Osteocyte (in vitro differentiated cells): ENCODE measurements at places on chromosomes 5 and 9. TPM values are rescaled to one million over a fixed set of nuclear protein-coding genes. Genes with fewer than 3 reads are reported as not detected.

The BTNL3 gene
- total RNA-seq, result not detected in 2 replicates

The ANKRD18A gene
- total RNA-seq, result 14.2 and 14.6 TPM in 2 replicates

The DRD1 gene
- not detected in 2 replicates for total RNA-seq

The SPRY4 gene
- total RNA-seq, result 12.0 and 15.6 TPM in 2 replicates

GRCh38 chr9:24552526-24553182 lies 7.0 kb upstream of the IZUMO3 start:
- no peak overlapping the region for H3K4me3 ChIP-seq
- H3K27me3 ChIP-seq, result no peaks in the 10 kb centered on the region
- no peaks in the 10 kb centered on the region for H3K36me3 ChIP-seq
- H3K4me1 ChIP-seq, result no peaks in the 10 kb centered on the region

The CBY3 gene
- total RNA-seq, result not detected in 2 replicates

GRCh38 chr5:57172466-57173318 lies 1.2 kb upstream of the GPBP1 start:
- H3K4me1 ChIP-seq, result peaks cover 37% of the 10 kb centered on the region
- H3K36me3 ChIP-seq, result peaks cover 7% of the 10 kb centered on the region
- peak overlapping the region; percentile 93 for H3K4me3 ChIP-seq

- H3K36me3 ChIP-seq, result no peaks in the 10 kb centered on the region
- H3K27ac ChIP-seq, result no peak overlapping the region
- peaks cover 12% of the 10 kb centered on the region for H3K27me3 ChIP-seq
- H3K4me3 ChIP-seq, result no peak overlapping the region
- no peak for DNase-seq
Measured at GRCh38 chr5:79809743-79810142, 120.1 kb downstream of the CMYA5 start.

DNA sequence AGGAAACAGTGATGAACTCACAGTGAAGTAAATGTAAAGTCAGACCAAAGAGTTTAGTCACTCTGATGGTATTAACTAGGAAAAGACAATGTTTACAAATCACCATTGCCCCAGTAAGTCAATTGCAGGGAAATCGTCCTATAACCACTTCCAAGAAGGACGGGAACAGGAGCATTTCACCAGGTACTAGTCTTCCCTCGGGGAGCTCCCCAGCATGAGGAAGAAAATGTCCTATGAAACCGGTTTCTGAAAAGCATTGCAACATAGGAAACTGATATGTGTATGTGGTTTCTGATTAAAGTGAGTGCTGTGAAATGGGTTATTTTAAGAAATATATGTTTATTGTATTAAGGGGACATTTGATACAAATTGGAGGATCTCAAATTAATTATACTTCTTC lies 626.7 kb upstream of the ADAMTS16 start:
- no peak overlapping the region for H3K4me3 ChIP-seq
- H3K36me3 ChIP-seq, result no peaks in the 10 kb centered on the region
- no peak for DNase-seq
- no peak overlapping the region for H3K27ac ChIP-seq
- H3K27me3 ChIP-seq, result peaks cover 3% of the 10 kb centered on the region
- no peaks in the 10 kb centered on the region for H3K4me1 ChIP-seq

- H3K36me3 ChIP-seq, result no peaks in the 10 kb centered on the region
- H3K27ac ChIP-seq, result no peak overlapping the region
- peaks cover 88% of the 10 kb centered on the region for H3K27me3 ChIP-seq
Measured at GRCh38 chr5:147874910-147875367, 3.6 kb upstream of the SCGB3A2 start.

The NIPSNAP3A gene
- 23.7 and 27.4 TPM in 2 replicates for total RNA-seq

- no peaks in the 10 kb centered on the region for H3K27me3 ChIP-seq
- no peak for DNase-seq
- peak overlapping the region; percentile 82 for H3K4me3 ChIP-seq
- peak overlapping the region; percentile 89 for H3K27ac ChIP-seq
- H3K4me1 ChIP-seq, result peaks cover 31% of the 10 kb centered on the region
Measured at GRCh38 chr5:78985725-78986223, 664 bp upstream of the ARSB start.

GRCh38 chr5:148713735-148714508 lies 59.6 kb upstream of the HTR4 start:
- H3K4me1 ChIP-seq, result no peaks in the 10 kb centered on the region
- DNase-seq, result no peak
- no peak overlapping the region for H3K27ac ChIP-seq
- no peaks in the 10 kb centered on the region for H3K36me3 ChIP-seq
- H3K4me3 ChIP-seq, result no peak overlapping the region
- H3K27me3 ChIP-seq, result peaks cover 60% of the 10 kb centered on the region

DNA sequence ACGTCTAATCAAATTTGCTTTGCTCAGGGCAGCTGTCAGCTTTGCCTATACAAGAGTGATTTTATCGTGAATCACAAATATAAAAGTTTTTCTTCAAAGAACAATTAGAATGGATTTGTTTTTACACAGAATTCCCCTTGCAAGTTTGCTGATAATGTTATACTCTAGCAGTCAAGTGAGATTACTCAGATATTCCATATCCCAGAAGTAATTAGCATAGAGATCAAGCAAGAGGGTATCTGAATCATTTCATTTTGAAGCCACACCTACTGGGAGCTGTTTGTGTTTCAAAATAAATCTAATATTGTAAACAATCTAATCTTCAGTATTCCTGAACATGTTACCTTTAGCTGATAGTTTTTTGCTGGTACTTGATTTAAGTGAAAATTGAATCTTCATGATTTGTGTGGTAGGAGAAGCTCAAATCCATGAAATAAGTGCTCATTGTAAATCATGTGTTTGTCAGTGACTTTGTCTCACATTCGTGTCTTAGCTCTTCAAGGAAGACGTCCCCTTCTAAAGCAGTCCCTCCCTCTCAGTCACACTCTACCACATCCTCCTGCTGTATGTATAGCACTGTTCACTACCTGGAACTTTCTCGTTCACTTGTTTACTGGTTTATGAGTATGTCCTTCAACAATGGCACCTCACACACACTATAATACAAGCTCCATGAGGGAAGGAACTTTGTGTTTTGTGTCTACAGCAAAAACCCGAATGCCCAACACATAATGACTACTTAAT lies 3.3 kb upstream of the TTC39B start:
- peaks cover 4% of the 10 kb centered on the region for H3K36me3 ChIP-seq
- DNase-seq, result no peak
- H3K4me3 ChIP-seq, result no peak overlapping the region
- H3K27me3 ChIP-seq, result no peaks in the 10 kb centered on the region
- peaks cover 29% of the 10 kb centered on the region for H3K4me1 ChIP-seq

The SMC5 gene
- total RNA-seq, result 30.4 and 30.6 TPM in 2 replicates

GRCh38 chr5:62578540-62578939 lies at the start of gene LRRC70:
TSS of gene LRRC70 (plus strand) at chr5:62578819. CDS start at chr5:62579439, 620 bp downstream.
- no peak for DNase-seq
- H3K4me1 ChIP-seq, result peaks cover 2% of the 10 kb centered on the region
- H3K4me3 ChIP-seq, result peak within 1 kb of the TSS; percentile 31
- peaks cover 4% of the 10 kb centered on the region for H3K36me3 ChIP-seq
- H3K27ac ChIP-seq, result peak within 1 kb of the TSS; percentile 64

DNA sequence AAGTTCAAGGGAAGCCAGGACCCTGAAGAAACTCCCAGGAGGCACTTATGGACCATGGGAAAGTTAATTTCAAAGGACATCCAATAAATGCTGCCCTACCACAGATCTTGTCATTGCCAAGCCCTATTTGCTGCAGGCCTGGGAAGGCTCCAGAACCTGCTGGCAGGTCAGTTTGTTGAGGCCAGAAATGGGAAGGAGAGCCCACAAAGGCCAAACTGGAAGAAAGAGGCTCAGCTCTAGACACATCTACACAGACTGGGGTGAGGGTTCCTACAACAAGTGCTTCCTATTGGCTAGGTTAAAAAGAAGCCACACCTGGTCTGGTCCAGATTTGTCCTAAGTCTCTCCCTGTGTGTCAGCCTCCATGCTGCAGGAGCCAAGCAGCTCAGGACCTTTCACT lies 94.4 kb downstream of the SIL1 start:
- H3K27ac ChIP-seq, result no peak overlapping the region
- peaks cover 20% of the 10 kb centered on the region for H3K4me1 ChIP-seq
- peaks cover 14% of the 10 kb centered on the region for H3K36me3 ChIP-seq
- H3K4me3 ChIP-seq, result no peak overlapping the region
- no peak for DNase-seq

DNA sequence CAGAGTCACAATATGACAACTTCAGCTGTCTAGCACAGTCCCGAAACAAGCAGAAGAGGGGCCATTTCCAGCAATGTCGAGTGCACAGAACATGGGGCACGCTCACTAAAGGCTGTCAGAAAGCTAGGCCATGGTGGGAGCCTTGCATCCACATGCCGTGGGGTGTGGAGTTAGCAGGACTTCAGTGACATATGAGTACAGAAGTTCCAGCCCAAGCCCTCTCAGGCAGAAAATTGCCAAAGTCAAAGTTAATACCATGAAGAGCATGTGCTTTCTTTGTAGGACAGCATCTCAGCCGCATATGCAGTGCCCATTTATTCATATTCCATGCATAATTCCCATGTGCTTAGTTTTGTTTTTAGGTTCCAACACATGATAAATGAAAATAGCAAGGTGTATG lies 26.7 kb downstream of the ECM2 start:
- no peak overlapping the region for H3K27ac ChIP-seq
- H3K4me3 ChIP-seq, result no peak overlapping the region
- H3K36me3 ChIP-seq, result peaks cover 8% of the 10 kb centered on the region
- peaks cover 65% of the 10 kb centered on the region for H3K4me1 ChIP-seq

The KCNMB1 gene
- 3.3 and 3.5 TPM in 2 replicates for total RNA-seq

DNA sequence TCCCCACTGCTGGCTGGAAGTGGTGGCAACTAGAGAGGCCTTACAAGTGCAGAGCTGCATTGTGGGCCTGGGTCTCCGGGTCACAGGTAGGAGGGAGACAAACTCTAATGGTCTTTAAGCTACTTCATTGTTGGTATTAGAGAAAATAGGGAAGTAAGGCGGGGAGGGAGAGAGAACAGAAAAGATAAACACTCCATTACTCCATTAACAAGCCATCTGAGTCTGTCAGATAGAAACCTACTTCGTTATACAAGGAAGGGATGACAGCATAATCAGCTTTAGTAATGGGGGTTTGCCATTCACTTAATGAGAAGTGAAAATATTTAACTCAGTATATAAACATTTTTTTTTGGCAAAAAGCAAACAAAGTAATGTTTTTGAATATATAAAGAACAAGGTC lies 107.4 kb downstream of the TLE1 start:
- H3K4me3 ChIP-seq, result no peak overlapping the region
- no peaks in the 10 kb centered on the region for H3K27me3 ChIP-seq
- DNase-seq, result no peak
- H3K4me1 ChIP-seq, result peaks cover 35% of the 10 kb centered on the region
- H3K27ac ChIP-seq, result no peak overlapping the region
- H3K36me3 ChIP-seq, result peaks cover 45% of the 10 kb centered on the region

- H3K4me1 ChIP-seq, result peaks cover 15% of the 10 kb centered on the region
- H3K27me3 ChIP-seq, result no peaks in the 10 kb centered on the region
- no peak for DNase-seq
- no peak overlapping the region for H3K27ac ChIP-seq
Measured at GRCh38 chr5:58241389-58241788, 218.5 kb downstream of the PLK2 start.

- H3K4me3 ChIP-seq, result no peak overlapping the region
- DNase-seq, result no peak
- H3K27ac ChIP-seq, result no peak overlapping the region
- H3K27me3 ChIP-seq, result peaks cover 8% of the 10 kb centered on the region
Measured at GRCh38 chr9:12538842-12539579, 154.2 kb upstream of the TYRP1 start.

DNA sequence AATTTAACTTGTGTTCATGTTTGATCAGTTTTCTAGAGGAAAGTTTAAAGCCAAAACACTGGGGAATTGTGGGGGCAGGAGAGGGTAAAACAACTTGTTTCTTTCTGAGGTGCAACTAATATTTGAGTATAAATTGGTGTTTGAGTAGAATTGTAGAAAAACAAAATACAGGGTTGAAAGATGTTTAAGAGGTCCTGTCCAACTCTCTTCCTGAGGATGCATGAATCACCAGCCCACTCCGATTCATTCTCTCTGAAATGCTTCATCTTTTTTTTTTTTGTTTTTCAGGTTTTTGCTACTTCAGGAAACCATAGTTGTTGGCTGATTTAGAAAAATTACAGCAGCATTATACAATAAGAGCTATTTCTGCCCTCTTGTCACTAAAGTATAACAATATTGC lies 42.4 kb upstream of the TMC1 start:
- no peaks in the 10 kb centered on the region for H3K27me3 ChIP-seq
- no peak overlapping the region for H3K4me3 ChIP-seq
- DNase-seq, result no peak
- H3K27ac ChIP-seq, result peak overlapping the region; percentile 16

The TXNDC8 gene
- not detected in 2 replicates for total RNA-seq

The C6 gene
- total RNA-seq, result not detected in 2 replicates

The SPATA31D4 gene
- total RNA-seq, result not detected in 2 replicates

DNA sequence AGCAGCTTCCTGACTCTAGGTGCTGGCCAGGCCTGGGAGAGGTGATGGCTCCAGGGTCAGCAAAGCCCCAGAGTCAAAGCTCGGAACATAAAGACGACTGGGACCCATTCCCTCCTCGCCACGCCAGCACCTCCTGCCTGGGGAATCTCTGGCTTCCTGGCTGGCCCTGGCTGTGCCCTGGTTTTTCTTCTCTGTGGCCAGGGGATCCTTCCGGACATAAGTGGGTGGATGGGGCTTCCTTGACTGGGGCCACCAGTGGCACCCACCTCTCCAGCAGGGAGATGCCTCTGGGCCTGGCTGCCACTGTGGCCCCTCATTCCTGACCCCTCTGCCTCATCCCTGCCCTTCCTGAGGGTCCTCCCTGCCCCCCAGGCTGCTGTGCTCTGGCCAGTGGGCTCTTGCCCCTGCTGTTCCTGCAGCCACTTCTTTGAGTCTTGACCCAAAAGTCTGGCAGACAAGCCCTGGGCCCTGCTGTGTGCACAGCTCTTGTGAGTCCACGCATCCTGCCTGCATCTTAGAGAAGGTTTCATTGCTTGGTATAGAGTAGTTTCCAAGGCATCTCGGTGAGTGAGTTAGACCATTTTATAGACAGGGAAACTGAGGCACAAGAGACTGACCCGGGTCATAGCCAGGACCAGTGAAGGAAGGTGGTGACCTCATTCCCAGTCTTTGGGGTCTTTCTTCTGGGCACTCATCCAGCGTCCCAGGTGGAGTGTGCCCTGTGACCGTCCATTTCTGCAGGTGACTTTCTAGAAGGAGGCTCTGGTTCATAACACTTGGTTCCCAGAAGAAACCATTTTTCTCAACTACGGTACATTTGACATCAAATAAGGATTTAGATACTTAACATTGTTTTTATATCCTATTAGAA lies 17.3 kb upstream of the LPCAT1 start:
- H3K4me1 ChIP-seq, result peaks cover 13% of the 10 kb centered on the region
- peaks cover 23% of the 10 kb centered on the region for H3K27me3 ChIP-seq
- no peaks in the 10 kb centered on the region for H3K36me3 ChIP-seq
- DNase-seq, result peak; percentile 64
- H3K4me3 ChIP-seq, result no peak overlapping the region
- H3K27ac ChIP-seq, result no peak overlapping the region

- H3K4me3 ChIP-seq, result peak overlapping the region; percentile 68
- no peaks in the 10 kb centered on the region for H3K27me3 ChIP-seq
- H3K4me1 ChIP-seq, result peaks cover 22% of the 10 kb centered on the region
Measured at GRCh38 chr9:19101203-19101602, 1.5 kb downstream of the HAUS6 start.

The LRRC70 gene
- 0.73 and 1.6 TPM in 2 replicates for total RNA-seq

The KIAA1958 gene
- 4.9 and 6.1 TPM in 2 replicates for total RNA-seq

DNA sequence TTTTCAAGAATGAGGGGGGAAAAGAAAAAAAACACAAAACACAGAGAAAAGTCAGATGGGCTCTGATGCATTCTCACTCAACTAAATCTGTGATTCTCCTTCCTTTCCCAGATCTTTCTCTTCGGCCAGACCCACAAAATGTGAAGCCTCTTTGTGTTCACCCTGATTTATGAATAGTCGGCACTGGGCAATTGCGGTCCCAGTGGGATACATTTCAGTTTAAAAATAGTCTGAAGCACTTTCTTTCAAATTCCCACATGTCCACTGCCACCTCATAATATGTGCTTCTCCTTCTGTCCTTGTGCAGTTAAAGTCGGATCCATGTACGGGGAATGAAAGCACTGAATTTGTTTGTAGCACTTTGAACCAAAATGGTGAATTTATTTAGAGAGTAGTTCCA lies 995.4 kb upstream of the WWC1 start:
- H3K27me3 ChIP-seq, result no peaks in the 10 kb centered on the region
- H3K27ac ChIP-seq, result peak overlapping the region; percentile 85
- no peak overlapping the region for H3K4me3 ChIP-seq
- peaks cover 43% of the 10 kb centered on the region for H3K4me1 ChIP-seq
